ENCODE measurements at places on chromosomes 7 and 10. TPM values are rescaled to one million over a fixed set of nuclear protein-coding genes. Genes with fewer than 3 reads are reported as not detected.
A peak's percentile ranks its signal among the peaks of the same experiment; 100 is the strongest.

DNA sequence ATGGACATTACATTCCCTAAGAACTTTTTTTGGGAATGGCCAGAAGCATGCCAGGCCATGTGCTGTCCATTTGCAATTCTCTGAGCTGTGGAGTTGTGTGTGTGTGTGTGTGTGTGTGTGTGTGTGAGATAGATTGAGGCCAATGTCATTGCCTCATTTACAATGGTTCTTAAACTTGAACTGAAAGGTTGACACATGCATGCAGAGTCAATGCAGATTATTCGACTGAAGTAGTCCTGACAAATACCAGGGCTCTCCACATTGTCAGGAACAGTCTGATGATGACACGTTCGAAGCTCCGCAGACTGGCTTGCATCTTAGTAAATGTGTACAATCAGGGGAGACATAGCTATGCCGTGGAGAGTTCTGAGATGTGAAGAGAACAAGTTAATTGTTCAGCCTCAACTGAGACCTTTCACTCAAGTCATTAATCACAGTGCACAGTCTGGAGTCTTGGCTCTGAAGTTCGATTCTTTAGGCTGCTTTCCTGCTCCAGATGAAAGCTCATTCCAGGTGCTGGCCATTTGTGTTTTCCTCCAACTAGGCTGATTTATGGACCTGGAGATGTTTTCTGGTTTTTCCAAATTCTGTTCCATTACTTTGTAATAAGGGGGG, 921.9 kb downstream of the LRMDA start:
- DNase-seq: peak; percentile 53

DNA sequence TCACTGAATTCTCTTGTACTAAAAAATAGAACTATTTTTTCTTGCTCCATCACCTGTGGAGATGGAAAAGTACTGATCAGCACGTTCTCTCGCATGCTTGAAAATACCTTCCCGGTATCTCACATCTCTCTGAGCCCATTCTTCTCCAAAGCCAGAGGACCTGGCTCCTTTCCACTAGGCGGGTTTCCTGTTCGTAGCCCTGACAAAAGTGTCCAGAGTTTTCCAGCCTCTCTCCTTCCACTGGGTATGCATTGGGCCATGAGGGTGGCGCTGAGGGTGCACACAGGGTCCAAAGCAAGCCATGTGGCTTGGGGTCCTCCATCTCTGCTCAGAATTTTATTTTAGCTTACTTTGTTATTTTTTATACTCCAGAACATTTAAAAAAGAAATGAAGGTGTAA, 16.3 kb upstream of the SRGN start:
- DNase-seq: no peak

- no peak for DNase-seq
These were observed 2.1 kb downstream of the VSIR start for GRCh38 chr10:71771204-71771603.

Gene FEZF1
- total RNA-seq: 0.48 TPM

GRCh38 chr10:45644527-45644926, 28.0 kb downstream of the ZFAND4 start:
- DNase-seq: no peak

Gene SP4
- total RNA-seq: 10.8 TPM

Gene ZNF853
- 21.9 TPM for total RNA-seq

Data from umbilical cord (tissue), 2 donors.